ENCODE measurements at places on chromosomes 2 and 18.

DNA sequence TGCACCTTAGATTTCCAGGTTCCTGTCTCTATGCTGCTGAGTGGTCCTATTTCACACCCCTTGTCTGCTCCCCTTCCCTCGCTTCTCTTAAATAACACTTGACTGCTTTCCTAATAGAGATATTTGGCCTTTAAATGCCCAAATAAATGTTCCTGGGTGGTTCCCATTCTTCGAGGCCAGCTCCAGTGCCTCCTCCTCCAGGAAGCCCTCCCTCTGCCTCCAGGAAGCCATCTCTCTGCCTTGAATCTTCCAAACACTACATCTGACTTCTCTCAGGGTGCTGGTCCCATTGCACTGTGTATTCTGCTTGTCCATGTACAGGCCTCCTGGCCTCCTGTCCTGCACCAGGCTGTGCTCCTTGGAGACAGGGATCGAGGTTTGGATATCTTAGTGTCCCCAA lies 14.2 kb downstream of the EHD3 start:
- DNase-seq = no peak

GRCh38 chr2:68878753-68879152 lies 7.6 kb upstream of the BMP10 start:
- no peak for DNase-seq

- DNase-seq = no peak
These were observed 1377.0 kb downstream of the SUCLG1 start for GRCh38 chr2:83081826-83082690.

DNA sequence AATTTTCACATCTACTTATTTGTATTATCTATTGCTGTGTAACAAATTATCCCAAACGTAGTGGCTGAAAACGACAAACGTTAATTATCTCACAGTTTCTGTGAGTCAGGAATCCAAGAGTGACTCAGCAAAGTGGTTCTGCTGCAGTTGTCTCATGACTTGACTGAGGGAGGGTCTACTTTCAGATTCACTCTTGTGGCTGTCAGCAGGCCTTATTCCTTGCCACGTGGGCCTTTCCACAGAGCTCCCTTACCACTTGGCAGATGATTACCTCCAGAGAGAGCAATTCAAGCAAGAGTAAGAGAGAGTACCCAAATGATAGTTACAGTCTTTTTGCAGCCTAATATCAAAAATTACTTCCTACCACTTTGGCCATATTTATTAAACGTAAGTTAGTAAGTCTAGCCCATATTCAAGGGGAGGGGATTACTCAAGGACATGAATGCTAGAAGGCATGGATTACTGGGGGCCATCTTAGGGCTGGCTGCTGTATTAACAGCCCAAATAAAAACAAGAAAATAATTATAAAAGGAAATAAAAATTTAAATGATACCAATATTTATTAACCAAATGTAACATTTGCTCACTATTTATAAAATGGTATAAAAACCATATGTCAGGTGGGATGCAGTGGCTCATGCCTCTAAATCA lies 48.7 kb upstream of the NBEAL1 start:
- no peak for DNase-seq

- no peak for DNase-seq
These were observed 2.8 kb upstream of the ZBTB14 start for GRCh38 chr18:5298156-5298852.

- no peak for DNase-seq
These were observed 43.5 kb downstream of the CRIM1 start for GRCh38 chr2:36399050-36399449.

GRCh38 chr2:50546790-50547189 lies 485.1 kb downstream of the NRXN1 start:
- no peak for DNase-seq

DNA sequence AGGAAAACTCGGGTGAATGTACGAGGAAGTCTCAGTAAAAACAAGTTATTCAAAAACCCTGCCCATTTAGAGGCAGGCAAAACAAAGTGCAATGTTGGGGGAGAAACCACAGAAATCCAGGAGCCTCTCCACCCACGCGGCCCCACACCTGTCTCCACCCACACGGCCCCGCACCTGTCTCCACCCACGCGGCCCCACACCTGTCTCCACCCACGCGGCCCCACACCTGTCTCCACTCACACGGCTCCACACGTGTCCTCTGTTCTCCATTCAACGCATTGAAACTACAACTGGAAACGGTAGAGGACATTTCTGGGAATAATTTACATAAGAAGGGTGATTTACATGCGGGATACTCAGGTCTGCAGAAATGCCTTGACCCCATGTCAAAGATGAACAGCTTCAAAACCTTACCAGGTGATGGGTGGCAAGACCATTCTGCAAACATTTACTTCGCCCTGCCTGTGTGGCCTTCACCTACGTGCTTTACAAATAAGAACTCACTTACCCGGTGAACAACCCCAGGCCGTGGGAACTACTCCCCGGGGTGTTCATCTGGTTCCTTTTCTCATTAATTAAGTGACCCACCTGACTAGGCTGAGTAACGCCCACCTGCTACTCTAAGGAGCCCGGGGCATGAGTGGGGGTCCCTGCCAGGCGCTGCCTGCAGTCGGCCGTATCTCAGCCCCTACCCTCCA lies 100.4 kb downstream of the EIPR1 start:
- no peak for DNase-seq

DNA sequence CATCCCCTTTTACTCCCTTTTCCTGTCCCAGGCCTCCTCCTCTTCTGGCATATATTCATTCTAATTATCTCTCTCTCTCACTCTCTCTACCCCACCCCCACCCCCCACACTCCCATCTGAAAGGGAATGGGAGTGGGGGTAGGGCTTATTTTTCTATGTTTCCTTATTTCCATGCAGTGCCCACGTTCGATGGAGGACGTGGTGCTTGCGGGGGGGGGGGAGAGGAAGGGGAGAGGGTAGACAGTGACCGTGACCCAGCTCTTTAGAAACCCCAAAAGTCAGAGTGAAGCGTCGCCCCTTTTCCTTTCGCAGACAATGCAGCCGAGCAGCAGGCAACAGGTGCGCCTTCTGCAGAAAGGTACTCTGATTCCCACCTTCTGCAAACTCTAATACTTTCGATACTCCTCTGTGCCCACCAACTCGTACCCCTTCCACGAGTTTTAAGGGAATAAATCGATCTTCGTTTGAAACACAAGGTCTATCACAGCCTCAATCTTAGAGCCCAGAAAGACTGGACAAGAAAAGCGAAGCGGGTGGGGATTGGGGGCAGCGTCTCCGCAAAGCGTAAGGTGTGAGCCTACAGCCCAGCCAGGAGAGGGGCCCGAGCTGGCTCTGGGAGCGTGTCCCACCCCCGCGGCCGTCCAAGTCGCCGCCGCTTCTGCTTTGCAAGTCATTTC lies 891 bp upstream of the NR4A2 start:
- no peak for DNase-seq

GRCh38 chr2:24359129-24360049 lies 947 bp downstream of the ITSN2 start:
- peak; percentile 64 for DNase-seq

GRCh38 chr2:239376942-239377531 lies 23.8 kb downstream of the HDAC4 start:
- DNase-seq = no peak

DNA sequence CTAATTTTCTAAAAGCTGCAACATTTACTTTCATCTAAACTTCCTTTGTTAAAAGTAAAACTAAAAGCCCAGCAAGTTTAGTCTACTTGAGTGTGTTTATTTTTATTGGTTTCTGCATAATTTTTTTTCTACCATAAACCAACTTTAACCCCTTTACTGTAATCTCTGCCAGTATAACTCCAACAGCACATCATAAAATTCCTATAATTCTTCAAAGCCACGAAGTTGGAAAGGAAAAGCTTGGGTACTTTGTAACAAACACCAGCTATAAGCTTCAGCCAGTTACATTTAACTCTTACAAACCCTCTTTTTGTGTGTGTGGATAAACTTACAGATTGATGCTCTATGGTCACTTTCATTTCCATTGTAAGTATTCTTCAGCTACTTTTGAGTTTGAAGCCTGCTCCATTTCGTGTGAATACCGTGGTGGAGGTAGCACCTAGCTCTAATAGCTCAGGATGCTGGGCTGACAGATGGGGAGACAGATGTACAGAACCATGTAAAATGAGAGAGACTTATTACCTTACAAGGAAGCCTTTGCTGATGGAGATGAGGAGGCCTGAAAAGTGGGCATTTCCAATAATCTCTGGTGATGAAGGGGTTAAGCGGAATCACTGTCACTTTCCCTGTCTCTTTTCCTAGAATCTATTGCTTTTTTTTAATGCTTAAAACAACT lies 42.5 kb downstream of the ZEB2 start:
- DNase-seq = no peak

DNA sequence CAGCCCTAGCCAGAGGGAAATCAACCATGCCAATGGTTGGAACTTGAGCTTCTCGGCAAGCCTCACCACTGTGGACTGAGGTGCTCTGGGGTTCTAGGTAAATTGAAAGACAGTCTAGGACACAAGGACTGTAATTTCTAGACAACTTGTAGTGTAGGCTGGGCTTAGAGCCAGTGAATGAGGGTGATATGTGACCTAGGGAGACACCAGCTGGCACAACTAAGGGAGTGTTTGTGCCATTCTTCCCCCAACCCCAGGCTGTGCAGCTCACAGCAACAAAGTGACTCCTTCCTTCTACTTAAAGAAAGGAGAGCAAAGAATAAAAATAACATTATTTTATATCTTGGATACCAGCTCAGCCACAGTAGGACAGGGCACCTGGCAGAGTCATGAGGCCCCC lies 1690.7 kb upstream of the TMEFF2 start:
- no peak for DNase-seq

DNA sequence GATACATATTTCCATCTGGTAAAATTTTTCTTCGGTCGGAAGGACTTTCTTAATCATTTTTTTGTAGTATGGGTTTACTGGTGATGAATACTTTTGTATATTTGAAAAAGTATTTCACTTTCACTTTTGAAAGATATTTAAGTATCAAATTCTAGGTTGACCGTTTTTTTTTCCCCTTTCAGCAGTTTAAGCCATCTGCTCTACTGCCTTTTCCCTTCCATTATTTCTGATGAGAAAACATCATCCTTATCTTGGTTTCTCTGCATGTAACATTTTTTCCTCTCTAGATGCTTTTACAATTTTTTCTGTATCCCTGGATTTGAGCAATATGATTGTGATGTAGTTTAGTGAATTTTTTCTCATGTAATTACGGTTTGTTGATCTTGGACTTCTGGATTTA lies 87.0 kb downstream of the MTX2 start:
- no peak for DNase-seq

DNA sequence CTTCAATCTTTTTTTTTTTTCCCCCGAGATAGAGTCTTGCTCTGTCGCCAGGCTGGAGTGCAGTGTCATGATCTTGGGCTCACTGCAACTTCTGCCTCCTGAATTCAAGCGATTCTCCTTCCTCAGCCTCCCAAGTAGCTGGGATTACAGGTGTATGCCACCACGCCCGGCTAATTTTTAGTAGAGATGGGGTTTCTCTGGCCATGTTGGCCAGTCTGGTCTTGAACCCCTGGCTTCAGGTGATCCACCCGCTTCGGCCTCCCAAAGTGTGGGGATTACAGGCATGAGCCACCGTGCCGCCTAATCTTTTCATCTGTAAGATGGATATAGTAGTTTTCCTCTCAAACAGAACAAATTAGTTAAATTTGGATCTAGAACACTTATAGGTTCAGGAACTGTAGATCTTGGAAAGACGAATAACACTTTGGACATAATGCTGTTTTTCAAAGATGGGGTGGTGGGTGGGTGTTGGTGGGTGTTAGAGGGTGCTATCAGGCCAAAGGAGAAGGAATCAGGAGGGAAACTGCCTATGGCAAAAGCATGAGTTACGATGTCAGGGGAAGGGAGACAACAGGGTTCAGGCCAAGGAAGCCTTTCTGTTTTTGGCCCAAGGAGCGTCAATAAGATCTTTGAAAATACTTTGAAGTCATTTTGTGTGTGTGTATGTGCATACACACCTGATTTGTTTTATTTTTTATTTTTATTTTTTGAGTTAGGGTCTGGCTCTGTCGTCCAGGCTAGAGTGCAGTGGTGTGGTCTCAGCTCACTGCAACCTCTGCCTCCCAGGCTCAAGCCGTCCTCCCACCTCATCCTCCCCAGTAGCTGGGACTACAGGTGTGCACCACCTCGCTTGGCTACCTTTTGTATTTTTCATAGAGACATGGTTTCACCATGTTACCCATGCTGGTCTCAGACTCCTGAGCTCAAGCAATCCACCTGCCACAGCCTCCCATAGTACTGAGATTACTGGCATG lies 6.8 kb downstream of the RPL37A start:
- DNase-seq = no peak

DNA sequence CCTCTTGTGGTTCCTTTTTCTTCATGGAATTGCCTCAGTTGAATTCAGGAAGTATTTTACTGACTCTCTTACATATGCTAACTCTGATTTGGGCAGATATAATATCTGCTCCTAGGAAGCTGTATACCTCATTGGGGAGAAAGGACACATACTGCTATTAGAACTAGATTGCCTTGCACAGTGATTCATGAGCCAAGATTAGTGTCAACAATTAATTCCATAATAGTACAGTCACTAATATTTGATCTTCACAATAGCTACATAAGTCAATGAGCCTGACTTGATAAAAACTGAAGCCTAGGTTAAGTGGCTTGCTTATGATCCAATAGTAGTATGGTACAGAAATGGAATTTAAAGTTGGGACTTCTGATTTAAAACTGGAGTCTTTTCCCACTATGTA lies 127.6 kb downstream of the ETAA1 start:
- no peak for DNase-seq

GRCh38 chr2:15729709-15730544 lies 138.3 kb downstream of the DDX1 start:
- no peak for DNase-seq

DNA sequence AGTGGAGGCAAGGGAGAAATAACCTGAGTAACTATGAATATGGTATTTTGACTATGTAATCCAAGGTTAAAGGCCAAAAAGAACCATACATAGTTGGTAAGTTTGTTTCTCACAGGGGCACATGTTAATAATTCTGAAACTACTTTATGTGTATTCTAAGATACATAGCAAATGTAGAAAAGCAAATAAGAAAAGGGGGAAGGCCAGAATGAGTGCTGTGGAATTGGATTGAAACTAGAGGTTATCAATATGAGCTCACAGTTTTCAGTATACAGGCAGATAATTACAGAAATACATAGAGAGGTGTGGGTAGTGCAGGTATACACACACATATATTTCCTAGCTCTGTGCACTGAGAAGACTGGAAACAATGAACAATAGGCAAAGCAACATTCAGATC lies 13.7 kb downstream of the INO80C start:
- DNase-seq = no peak

- no peak for DNase-seq
These were observed 174.4 kb downstream of the RPIA start for GRCh38 chr2:88865801-88866371.

GRCh38 chr2:48551548-48551947 lies 21.6 kb downstream of the STON1 start:
- no peak for DNase-seq

DNA sequence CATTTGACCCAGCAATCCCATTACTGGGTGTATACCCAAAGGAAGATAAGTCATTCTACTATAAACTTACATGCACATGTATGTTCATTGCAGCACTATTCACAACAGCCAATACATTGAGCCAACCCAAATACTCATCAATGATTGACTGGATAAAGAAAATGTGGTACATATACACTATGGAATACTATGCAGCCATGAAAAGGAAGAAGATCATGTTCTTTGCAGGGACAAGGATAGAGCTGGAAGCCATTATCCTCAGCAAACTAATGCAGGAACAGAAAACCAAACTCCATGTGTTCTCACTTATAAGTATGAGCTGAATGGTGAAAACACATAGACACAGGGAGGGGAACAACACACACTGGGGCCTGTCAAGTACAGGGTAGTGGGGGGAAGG lies 226.7 kb upstream of the HNMT start:
- DNase-seq = no peak

GRCh38 chr2:30367232-30368070 lies 79.6 kb upstream of the LCLAT1 start:
- no peak for DNase-seq

Measured in CD4-positive, alpha-beta T cell treated with Interleukin-10 for 1 hour (primary cell).